Stimulated activated naive CD4-positive, alpha-beta T cell (primary cell): ENCODE measurements at places on chromosomes 4 and X.

- DNase-seq = no peak
Observed at GRCh38 chr4:120809518-120809917, 113.0 kb downstream of the PRDM5 start.

GRCh38 chr4:68570122-68570507 lies 6.0 kb downstream of the UGT2B17 start:
- DNase-seq = no peak

DNA sequence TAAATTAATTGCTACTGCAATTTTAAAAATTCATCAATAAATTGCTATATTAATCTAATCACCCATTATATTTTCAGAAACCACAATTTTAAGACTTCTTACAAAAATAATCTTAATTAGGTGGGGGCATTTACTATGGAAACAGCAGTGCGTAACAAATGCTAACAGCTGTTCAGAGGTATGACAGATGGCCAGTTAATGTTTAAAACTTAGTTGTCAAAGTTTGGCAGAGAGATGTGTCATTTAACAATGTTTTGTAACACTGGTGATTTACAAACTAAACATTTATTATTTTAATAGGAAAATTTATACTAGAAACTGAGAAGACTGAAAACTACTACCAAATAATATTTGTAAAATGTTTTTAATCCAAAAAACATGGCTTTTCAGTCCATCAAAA lies 85.2 kb upstream of the GPR34 start:
- no peak for DNase-seq

DNA sequence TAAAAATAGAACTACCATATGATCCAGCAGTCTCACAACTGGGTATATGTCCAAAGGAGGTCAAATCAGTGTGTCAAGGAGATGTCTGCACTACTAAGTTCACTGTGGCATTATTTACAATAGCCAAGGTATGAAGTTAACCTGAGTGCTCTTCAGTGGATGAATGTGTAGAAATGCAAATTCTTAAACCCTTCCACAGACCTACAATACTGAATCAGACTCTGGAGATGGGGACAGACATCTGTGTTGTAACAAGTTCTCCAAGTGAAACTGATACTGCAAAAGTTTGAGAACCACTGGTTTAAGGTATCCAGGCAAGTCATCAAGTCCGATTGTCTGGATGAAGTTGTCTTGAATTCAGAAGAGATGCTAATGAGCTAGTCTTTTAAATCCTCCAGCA lies 38.5 kb downstream of the SMAD1 start:
- DNase-seq = no peak

GRCh38 chr4:186191200-186192065 lies at the start of gene CYP4V2:
Gene CYP4V2 (plus strand): TSS chr4:186191567. CDS start chr4:186191824, 257 bp downstream.
- DNase-seq = peak; percentile 93

DNA sequence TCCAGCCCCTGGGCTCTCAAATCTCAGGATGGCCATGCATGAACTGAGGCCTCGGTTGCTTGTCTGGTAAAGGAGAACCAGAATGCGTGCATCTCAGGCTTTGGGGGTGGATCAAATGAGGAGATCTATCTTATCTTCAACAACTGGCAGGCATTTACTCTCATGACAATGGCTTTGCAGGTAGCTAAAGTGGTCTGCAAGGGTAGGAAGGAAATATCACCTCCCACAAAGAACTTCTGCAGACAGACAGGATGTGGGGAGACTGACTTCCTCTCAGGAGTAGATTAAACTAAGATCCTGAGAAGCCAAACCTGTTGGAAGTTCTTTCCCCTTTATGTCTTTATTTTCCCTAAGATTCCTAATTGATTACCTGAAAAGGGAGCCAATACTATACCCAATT lies 7.8 kb downstream of the LDB2 start:
- no peak for DNase-seq

DNA sequence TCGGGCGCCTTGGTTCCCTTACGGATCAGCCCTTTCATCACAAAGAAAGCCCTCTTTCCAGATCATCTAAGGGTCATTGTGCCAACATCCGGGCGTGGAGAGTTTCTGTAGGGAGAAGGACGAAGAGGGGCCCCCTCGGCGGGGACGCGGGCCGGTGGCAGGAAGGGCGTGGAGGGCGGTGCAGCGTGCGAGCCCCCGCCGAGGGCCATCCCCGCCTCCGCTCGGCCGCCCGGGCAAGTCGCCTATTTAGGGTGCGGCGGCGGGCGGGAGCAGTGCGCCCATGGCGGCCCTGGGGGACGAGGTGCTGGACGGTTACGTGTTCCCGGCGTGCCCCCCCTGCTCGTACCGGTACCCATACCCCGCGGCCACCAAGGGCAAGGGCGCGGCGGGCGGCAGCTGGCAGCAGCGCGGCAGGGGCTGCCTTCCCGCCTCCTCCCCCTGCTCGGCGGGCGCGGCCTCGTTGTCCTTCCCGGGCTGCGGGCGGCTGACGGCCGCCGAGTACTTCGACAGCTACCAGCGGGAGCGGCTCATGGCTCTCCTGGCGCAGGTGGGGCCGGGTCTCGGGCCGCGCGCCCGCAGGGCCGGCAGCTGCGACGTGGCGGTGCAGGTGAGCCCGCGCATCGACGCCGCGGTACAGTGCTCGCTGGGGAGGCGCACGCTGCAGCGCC lies at the start of gene ZAR1:
Gene ZAR1, plus strand, starts transcription at position 241 of the 668 bp plus-strand sequence. Its CDS starts 40 bp downstream, at position 281.
- no peak for DNase-seq

- DNase-seq = no peak
Observed at GRCh38 chrX:65575022-65575421, 40.4 kb upstream of the LAS1L start.

GRCh38 chr4:84189144-84189543 lies 309.9 kb downstream of the NKX6-1 start:
- no peak for DNase-seq

DNA sequence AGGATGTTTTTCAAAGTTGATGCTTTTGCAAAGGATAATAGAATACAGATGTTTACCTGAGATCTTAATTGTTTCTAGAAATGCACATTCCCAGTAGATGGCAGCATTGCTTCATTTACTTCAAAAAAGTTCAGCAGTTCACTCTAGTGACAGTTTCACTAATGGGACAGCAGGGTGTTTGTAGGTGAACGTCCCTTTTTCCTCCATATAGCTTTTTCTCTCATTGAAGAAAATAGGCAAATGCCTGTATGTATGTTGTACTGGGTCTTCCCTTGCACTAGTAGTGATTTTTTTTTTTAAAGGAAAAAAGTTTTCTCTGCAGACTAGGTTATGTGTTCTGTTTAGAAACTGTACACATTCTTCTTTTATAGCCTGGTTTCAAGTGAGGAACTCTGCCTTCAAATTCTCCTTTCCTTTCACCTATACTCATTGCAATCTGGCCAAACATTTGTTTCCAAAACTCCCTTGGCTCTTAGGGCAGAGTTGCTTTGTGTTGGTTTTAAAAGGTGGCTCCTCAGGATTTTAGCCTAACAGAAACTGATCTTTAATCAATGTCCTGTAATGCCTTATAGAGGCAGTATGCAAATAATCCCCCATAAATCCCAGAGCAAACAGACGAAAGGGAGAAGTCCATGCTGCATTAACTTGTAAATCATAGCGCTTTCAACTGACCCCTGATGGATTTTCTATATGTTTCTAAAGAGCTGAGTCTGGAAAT lies 86.3 kb downstream of the EGF start:
- no peak for DNase-seq

DNA sequence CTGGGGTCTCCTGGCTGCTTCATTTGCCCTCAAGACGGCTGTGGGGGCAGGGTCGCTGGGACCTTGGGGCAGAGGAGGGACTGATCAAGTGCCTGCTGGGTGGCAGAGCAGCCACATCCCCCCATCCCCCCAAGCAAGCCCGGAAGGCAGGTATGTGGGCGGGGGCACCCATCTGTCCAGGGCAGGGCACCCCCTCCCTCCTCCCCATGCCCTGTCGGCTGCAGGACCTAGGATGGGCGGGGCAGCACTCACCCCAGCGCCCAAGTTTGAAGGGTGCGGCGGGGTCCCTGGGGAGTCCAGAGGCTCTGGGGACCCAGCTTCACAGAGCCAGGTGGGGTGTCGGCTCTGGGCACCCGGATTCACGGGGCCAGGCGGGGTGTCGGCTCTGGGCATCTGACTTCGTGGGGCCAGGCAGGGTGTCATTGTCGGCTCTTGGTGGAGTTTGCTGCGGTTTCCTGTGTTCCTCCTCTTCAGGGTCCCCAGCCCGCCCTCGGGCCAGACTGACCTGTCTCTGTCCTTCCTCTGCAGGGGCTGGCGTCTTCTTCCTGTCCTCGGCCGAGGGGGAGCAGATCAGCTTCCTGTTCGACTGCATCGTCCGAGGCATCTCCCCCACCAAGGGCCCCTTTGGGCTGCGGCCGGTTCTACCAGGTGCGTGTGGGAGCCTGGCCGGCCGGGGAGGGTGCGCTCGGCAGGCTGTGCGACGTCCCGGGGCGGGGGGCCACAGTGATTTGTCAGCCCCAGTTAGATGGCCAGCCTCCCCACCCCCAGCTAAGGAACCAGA lies 22.1 kb downstream of the DOK7 start:
- no peak for DNase-seq

GRCh38 chr4:185202984-185203485 lies 765 bp downstream of the CFAP97 start:
- DNase-seq = peak; percentile 51

GRCh38 chr4:13917015-13917414 lies 289.5 kb upstream of the BOD1L1 start:
- DNase-seq = no peak

DNA sequence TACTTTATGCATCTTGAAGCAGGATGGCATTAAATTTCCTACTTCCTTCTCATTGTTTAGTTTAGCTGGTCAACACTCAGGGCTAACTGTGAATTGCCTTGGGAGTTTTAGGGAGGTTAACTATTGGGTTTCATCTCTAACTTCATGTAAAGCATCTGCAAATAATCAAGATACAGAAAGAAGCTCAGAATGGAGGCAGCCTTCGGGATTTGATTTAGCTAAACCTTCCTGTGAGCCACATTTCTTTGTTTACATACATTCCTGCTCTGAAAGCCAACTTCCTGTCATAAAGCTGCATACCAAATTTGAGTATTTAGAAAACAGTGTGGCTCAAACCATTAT lies 131.7 kb upstream of the PCDH18 start:
- no peak for DNase-seq

- no peak for DNase-seq
Observed at GRCh38 chr4:94634271-94634670, 123.5 kb upstream of the BMPR1B start.

DNA sequence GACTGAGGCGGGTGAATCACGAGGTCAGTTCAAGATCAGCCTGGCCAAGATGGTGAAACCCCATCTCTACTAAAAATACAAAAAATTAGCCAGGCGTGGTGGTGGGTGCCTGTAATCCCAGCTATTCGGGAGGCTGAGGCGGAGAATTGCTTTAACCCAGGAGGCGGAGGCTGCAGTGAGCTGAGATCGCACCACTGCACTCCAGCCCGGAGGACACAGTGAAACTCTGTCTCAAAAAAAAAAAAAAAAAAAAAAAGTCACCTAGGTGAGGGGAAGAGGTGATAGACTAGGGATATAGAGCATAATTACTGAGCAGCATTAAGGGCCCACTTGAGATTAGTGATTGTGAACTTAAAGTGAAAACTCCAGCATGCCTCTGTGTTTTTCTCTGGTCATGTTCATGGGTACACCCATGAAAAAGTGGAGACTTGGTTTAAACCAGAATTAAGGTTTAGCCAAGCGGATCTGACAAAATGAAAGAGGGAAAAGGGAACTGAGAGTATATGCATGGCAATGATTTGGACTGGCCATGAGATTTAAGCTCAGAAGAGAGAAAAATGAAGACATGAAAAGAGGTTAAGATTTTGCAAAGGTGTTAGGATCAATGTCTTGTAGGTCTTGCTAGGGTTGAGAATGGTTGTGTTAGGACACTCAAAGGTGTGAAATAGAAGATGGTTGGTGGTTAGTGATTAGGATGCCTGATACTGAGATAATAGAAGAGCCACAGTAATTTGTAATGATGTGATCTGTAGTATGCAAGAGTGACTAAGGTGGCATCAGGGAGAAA lies 105.0 kb downstream of the RAB28 start:
- no peak for DNase-seq

DNA sequence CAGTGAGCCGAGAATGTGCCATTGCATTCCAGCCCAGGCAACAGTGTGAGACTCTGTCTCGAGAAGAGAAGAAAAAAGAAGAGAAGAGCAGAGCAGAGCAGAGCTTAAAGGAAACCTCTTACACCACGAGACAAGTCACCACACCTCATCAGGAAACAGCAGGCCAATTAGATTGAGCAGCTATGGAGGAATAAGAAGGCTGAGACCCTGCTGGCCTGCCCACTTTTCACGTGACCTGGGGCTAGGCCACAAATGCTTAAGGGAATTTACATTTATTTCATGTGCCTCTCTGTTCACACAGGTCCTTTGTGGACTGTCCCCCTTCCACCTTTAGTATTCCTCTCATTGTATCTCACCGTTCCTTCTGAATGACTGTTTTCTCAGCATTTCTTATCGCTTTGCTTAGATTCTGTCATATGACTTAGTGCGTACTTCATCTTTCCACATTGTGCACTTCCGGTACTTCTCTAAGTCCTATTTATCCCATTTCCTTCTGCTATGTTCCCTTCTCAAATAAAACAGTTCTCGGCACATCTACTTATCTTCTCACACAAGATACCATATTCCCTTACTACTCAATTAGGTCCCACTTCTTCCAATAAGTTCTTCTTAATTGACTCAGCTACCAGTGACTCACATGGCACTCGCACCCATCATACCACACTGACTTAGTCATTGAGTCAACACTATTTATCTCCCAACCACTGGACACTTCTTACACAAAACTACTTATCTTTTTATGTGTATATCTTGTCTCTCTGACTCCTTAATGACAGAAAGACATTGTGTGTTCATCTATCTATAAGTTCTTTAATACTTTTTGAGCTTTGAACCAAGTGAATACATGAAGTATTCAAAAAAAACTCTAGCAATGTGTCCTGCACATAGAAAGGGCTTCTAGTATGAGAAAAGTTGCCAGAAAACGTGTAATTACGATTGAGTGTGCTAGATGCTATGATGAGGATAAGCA lies 11.0 kb downstream of the CUL4B start:
- no peak for DNase-seq

DNA sequence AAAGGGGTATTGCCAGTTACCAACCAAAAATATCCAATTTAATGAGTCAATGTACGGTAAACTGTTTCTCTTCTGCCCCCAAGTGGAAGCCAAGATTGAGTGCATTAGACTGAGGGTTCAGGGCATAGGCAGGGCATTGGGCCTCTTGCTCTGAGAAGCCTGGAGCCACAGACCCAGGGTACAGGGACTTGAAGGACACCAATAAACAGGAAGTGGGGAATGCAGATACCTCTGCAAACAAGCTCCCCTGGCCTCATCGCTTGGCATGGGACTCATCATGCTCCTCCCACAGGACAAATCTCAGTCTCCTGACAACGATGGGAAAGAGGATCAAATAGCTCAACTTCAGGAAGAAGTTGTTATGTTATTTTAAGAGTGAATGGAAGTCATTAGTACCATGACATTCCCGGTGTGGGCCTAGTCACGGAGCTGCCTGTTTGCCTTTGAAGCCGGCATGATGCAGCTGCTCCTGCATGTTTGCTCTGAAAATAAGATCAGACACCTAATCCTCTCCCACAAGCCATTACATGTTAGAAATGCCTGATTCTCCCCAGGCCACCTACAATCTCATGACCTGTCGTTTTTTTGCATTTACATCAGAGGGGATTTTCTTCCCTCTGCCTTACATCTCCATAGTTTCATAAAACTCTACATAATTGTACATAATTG lies 224.2 kb downstream of the RCHY1 start:
- DNase-seq = no peak
